DMS79 (cell line): ENCODE measurements at places on chromosomes 7 and 10.

GRCh38 chr10:109556399-109556798 lies 366.9 kb downstream of the XPNPEP1 start:
- no peak for DNase-seq

DNA sequence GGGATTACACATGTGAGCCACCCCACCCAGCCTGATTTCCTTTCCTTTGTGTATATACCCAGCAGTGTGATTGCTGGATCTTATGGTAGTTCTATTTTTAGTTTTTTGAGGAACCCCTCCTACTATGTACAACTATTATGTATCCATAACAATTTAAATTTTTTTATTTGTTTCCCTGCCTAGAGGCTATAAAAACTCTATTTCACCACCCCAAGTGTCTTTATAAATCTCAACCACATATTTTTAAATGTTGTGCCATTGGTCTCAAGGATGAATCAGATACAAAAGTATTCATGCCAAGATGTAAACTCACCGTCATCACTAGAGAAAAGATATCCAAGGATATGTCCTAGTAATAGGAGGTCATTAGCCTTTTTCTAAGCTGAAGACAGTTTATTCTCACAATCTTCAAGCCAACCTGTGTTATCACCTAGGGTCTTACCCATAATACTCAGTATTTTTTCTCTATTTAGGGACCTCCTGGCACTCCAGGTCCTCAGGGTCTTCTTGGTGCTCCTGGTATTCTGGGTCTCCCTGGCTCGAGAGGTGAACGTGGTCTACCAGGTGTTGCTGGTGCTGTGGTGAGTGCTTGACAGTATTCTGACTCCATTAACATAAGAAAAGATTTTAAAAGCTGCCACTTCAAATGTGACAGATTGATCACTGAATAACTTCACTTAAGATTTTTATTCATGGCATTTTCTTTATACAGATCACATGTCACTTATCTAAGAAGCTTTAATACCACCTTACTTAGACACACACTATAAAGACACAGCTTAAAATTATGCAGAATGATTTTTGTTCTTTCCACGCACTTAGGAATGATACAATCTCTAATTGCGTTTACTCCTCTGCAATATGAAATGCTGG lies 29.4 kb downstream of the COL1A2 start:
- DNase-seq: no peak

- peak; percentile 42 for DNase-seq
Measured at GRCh38 chr7:29146057-29146706, at the start of gene CPVL. TSS of gene CPVL (minus strand) at chr7:29146537. CDS start at chr7:29121061, 25,476 bp downstream.

DNA sequence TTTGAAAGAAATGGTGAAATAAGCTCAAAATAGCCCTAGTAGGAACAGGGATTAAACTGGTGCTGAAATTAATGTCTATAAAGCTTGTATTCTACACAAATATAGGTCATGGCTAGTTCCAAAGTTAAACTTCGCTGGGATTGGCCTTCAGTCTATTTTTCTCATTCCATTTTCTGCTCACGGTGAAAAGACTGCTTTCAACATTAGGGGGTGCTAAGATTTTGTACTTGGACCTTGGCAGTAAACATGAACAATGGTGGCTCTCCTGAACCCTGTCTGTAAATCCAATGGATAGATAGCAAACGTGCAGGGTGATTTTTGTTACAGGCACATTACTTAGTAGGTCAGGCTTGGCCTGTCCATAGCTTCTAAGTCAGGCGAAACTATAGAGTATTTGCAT lies 36.0 kb upstream of the RSU1 start:
- no peak for DNase-seq

GRCh38 chr10:70175516-70175915 lies 5.2 kb upstream of the SAR1A start:
- no peak for DNase-seq

- DNase-seq: no peak
Measured at GRCh38 chr10:110326351-110327032, 21.8 kb upstream of the SMNDC1 start.

- no peak for DNase-seq
Measured at GRCh38 chr10:34667177-34667576, 147.9 kb downstream of the PARD3 start.

DNA sequence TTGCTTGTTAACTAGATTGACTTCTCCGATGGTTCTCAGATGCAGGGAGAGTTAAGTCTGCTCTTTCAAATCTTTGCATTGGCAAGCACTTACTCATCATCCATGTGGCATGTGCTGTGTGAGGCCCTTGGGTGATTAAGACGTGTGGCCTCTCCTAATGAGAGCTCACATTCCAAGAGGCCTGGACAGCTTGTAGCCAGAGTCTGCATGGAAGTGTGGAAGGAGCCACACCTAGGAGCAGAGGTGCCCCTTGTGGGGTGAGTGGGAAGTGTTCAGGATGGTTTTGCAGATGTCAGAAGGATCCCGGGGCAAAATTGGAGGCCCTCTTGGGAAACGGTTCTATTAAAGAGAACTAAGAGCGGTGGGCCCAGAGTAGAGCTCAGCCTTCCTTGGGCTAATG lies 225.9 kb downstream of the PAXIP1 start:
- DNase-seq: no peak

- DNase-seq: no peak
Measured at GRCh38 chr7:30028749-30029635, 780 bp downstream of the PLEKHA8 start.

DNA sequence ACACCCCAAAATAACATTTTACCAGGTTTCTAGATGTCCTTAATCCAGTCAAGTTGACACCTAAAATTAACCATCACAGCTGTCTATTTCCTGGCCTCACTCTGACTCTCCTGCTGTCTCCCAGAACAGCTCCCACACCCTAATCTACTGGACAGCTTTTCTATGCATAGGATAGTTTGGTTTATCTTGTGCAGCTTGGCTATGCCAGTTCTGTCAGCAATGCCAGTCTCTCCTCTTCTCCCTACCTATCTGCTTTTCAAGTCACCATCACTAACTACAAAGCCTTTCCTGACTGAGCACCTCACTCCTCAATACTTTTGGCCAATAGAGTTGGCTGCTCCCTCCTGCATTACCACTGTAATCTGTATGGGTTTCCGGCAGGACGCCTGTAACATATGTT lies 5.0 kb downstream of the NCOA4 start:
- DNase-seq: no peak

- no peak for DNase-seq
Measured at GRCh38 chr10:58992830-58993460, 183.5 kb upstream of the PHYHIPL start.

DNA sequence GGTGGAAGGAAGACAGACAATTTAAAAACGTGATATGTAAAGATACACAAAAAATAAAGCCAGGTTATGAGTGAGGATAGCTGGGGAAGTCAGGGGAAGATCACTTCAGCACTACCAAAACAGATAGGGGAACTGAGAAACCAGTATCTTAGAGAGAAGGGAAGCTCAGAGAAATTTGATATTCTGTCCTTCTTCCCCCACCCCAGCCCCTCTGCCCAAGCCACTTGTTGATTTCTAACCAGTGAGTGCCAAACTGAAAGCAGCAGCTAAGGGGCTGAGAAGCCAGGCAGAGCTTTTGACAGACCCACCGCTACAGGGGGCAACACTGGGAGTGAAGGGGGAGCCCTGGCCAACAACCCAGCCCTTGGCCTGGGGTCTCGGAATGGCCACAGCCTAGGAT lies 9.1 kb upstream of the SLC29A3 start:
- DNase-seq: no peak

GRCh38 chr10:80856186-80856585 lies 318.5 kb downstream of the SH2D4B start:
- DNase-seq: no peak

- DNase-seq: no peak
Measured at GRCh38 chr7:155830961-155831806, 18.9 kb upstream of the SHH start.

DNA sequence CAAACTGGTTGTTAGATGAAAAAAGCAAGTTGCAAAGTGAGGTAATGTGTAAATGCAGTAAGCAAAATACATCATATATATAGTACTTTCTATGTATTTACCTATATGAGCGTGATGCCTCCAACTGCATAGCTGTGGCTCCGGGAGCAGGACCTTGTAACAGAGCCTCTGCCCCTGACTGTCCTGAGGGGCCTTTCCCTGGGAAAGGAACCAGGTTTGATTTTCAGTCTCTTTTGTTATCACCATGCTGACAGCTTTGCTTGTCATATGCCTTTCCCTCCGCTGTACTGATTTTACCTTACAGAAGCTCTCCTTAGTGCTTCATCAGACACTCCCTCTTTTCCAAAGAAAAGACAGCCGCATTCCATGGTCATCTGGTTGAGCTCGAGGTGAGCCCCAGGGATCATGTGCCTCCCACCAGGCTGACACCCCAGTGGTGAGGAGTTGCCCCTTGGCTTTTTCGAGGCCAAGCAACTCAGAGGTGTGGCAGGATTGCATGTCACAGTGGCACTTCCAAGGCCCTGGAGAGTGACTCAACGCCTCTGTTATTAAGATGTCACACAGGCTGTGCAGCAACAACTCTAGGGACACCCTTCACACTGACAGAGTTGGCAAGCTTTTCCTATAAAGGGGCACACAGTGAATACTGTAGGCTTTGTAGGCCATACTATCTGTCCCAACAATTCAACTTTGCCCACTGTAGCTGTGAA lies 78.9 kb downstream of the ALOX5 start:
- DNase-seq: no peak

- DNase-seq: no peak
Measured at GRCh38 chr10:101287997-101288635, 58.9 kb upstream of the LBX1 start.

GRCh38 chr7:66664590-66665293 lies 36.1 kb downstream of the KCTD7 start:
- no peak for DNase-seq

- DNase-seq: no peak
Measured at GRCh38 chr10:34382626-34383025, 432.5 kb downstream of the PARD3 start.

GRCh38 chr10:88179831-88180230 lies 316.4 kb downstream of the PTEN start:
- no peak for DNase-seq

DNA sequence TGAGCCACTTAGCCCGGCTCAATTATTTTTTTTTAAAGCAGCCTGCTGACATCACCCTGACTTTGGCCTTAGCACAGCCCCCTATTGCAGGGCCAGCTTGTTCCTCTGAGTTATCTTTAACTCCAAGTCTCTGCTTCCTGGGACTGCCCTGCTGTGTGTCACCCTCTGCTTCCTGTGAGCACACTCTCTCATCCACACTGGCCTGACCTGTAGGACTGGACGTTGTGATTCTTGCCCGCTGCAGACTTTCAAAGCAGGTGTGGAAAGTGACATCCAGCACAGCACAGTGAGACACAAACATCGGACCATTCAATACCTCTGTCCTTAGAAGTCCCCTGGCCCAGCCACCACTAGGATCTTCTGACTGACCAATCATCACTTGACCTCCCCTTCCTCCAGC lies 26.4 kb upstream of the HSPA12A start:
- DNase-seq: no peak

GRCh38 chr7:151134743-151135524 lies 32.6 kb downstream of the GBX1 start:
- DNase-seq: no peak

- DNase-seq: no peak
Measured at GRCh38 chr10:60963441-60964256, 19.7 kb upstream of the RHOBTB1 start.

DNA sequence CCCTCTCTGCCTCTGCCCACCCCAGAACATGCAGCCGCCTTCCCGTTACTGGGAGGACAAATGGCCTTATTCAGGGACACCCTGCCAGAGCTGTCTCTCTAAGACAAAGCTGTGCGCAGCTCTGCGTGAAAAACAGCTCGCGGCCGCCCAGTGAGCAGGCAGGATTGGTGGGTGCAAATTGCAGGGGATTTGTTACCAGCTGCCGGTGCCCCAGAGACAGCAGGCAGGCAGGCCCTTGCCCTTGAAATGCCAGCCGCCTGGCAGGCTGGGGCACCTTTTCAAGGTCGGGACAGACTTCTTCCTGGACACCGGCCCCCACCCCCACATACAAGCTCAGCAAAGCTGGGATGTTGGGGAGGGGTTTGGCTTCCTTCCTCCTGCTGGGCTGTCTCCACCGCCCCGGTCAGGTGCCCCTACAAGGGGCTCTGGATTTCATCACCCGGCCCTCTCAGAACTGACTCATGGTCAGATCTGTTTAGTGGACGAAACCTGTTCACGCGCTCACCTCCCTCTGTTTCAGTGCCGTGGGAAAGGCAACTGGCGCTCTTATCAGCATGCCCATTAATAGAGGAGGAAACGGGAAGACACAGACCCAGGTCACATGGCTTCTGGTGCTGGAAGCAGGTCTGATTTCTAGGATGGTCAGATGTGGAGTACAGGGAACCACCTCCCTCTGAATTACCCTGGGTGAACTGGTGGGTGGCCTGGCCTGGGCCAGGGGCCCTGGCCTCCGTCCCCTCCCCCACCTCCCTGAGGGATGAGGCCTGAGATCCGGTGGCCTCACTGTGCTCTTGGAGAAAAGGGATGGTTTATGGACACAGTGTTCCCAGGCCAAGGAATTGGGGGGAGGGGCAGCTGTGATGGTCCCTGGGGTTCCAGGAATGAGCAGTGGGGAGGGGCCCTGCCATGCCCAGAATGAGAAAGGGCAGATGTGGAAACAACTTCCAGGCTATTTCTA lies 123.9 kb upstream of the PPIF start:
- DNase-seq: no peak

DNA sequence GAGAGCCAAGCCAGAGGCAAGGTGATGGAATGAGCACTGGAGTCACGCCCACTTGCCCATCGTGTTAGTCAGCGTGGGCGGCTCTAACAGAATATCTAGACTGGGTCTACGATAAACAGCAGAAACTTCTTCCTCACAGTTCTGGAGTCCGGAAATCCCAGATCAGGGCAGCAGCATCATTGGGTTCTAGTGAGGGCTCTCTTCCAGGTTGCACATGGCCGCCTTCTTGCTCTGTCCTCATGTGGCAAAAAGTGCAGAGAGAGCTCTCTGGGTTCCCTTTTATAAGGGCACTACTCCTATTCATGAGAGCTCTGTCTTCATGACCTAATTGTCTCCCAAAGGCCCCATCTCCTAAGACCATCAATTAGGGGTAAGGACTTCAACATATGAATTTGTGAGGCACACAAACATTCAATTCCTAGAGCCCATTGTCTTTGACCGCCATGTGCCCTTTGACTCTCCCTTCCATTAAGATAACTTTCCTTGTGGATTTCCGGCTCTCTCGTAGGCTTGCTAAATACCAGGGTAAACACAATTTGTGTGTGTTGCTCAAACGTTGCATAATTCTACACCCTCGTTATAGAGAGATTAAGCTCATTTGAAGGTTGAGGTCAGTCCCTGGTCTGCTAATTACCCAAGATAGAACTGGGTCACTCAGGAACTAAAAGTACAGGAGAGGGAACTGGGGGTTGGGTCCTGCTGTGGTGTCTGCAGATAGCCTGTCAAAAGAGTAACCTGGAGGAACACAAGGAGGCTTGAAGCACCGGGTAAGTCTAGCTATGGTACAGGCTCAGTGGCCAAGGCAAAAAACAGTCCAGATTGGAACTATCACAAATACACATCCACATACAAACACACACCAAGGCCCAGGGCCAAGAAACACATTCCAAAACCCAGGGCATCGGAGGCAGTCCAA lies 28.7 kb upstream of the USP6NL start:
- DNase-seq: no peak

- DNase-seq: no peak
Measured at GRCh38 chr10:29067161-29067560, 221.7 kb upstream of the LYZL1 start.
